ENCODE measurements at places on chromosomes 6 and 20.

DNA sequence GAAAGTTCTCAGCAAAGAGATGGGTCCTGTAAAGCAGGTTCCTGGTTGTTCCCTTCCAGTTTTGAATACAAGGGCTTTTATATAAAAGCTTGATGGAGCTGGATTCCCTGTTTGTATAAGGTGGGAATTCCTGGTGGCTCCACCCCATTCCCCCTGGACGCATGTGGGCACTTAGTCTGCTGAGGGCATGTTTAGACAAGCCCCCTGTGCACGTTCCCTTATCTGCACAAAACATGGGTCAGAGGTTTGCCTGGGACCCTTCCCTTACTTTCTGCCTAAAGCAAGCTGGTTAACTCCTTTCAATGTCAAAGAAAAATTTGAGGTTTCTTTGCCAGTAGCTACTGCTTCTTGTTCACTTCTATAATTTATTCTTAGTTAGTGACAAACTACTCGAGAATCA lies 181.1 kb downstream of the BCKDHB start:
- no peak for DNase-seq

DNA sequence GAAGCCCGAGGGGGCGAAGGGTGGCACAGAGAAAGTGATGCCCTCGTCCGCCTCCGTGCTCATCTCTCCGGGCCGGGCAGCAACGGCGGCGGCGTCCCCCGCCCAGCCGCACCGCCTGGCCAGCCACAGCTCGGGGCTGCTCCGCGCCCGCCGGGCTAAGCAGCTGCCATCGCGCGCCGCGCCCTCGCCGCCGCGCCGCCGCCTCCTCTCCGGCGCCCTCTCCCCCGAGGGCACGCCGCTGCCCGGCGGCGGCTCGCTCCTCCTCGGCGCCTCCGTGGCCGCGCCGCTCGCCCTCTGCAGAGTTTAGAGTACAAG lies 225 bp downstream of the MAP3K5 start:
- DNase-seq, result no peak

- no peak for DNase-seq
Observed at GRCh38 chr20:38727607-38728190, 3.4 kb downstream of the SLC32A1 start.

DNA sequence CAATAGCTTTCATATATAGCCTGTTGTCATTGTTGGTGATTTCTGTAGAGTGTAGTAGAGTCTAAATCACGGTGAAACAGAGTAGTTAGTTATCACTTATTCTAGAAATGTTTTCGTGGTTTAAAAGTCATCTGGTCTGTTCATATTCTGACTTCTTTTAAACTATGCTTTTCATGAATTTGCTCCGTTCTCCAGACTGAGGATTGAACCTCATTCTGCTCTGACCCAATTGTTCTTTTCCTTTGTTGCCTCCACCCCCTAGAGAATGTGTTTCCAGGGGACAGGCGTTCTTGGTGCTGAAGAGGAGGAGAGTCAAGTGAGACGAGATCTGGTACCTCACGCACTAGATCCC lies 748 bp upstream of the ZNF292 start:
- no peak for DNase-seq

DNA sequence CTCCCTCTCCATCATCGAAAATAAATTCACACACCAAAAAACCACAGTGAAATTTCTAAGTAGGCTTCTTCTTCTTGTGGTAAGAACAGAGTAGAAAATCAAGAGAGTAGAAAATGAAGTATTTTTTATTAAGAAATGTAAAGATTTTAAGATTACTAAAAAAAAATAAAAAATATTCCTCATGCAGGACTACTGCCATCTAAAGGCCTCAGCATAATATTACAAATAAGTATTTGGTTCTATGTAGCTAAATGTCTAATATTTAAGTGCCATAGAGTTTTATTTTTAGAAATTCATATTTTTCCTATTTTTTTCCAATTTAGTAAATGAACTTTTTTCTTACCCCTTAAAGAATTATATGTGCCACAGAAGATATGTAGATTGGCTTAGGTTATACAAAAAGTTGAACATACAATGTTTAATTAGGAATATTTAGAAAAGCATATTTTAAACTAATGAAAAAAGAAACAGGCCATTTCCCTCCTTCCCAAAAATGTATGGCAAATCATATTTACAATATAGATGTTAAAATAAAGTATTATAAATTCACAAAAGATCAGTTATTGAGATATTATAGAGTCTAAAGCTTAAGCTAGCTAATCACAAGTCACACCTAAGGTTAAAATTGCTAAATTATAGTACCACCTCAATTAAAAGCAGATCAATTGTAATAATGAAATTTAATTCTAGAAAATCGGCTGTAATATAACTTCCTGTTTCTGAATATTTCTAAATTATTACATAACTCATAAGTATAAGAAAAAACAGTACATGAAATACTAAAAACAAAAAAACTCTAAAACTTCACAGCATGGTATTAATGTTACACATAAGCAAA lies 3.5 kb upstream of the NT5DC1 start:
- no peak for DNase-seq

- no peak for DNase-seq
Observed at GRCh38 chr6:29517728-29518440, 30.1 kb upstream of the MAS1L start.

- DNase-seq, result no peak
Observed at GRCh38 chr6:139863964-139864363, 489.5 kb upstream of the CITED2 start.

DNA sequence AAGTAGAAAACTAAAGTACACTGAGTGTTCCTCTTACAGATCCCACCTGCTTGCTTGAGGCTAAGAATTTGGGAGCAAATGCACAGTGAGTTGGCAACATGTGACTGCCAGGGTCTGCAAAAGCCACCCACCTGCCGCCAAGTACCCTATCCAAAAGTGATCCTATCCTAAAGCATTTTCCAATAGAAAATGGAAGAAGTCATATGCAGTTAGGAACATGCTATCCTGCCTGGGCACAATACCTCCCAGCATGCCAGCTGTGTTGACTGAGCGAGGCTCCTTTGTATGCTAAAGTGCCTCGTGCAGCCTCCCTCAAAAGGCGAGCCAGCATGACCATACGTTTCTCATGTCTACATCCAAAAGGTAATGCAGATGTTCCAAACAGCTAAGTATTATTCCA lies 52.7 kb downstream of the TRAF3IP2 start:
- DNase-seq, result no peak

DNA sequence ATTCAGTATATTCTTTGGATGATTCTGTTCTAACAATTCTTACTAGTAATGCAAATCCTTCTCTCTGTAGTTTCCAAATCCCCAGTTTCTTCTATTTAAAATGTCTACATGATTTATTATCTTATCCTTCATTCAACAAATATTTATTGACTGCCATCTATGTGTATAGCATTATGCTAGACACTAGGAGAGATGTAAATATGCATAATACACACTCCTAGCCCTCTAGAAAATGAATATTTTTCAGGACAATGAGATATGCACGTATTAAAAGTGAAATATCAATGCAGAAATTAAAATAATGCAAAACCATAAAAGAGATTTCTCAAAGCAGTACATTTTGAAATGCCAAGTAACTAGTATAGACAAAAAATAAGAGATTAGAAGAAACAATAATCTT lies 293.5 kb upstream of the CNR1 start:
- no peak for DNase-seq

GRCh38 chr6:34236443-34237315 lies at the start of gene HMGA1:
Gene HMGA1, plus strand, starts transcription at chr6:34236873. Its CDS starts 3,908 bp downstream, at chr6:34240781.
- DNase-seq, result peak; percentile 87

DNA sequence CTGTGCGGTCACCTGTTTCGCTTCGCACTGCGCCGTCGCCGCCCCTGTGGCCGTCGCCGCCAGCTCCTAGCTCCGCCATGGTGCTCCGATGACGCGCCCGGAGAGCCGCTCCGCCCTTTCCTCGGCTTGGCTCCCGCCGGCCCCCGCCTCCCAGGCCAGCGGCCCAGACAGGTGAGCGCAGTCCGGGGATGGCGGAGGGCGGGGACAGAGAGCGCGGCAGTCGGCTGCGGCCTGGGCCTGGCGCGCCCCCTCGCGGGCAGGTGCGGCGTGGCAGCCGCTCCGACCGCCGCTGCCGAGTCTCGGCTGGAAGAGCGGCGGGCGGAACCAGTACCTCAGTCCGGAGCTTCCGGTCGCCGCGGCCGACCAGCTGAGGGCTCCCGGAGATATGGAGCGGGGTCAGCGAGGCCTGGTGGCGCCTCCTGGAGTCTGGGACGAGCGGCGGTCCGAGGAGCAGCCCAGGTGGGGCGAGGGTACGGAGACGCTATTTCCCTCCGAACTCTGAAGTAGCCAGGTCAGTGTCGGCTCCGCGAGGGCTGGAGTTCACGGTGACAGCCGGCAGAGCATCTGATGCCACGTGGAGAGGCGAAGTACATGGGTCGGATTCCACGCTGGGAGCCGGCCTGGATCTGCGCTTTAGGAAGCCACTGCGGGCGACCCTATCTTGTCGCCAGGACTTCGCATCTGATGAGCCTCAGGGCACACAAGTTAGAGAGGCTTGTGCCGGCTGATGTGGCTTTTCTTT lies at the start of gene MAP7:
Gene MAP7, minus strand, starts transcription at position 93 of the 742 bp plus-strand sequence. Its CDS starts 14 bp downstream, at position 79.
- DNase-seq, result peak; percentile 39

GRCh38 chr6:162964488-162965140 lies 236.8 kb downstream of the PACRG start:
- no peak for DNase-seq
